ENCODE measurements at places on chromosomes 13 and 19. TPM values are rescaled to one million over a fixed set of nuclear protein-coding genes. Genes with fewer than 3 reads are reported as not detected.

DNA sequence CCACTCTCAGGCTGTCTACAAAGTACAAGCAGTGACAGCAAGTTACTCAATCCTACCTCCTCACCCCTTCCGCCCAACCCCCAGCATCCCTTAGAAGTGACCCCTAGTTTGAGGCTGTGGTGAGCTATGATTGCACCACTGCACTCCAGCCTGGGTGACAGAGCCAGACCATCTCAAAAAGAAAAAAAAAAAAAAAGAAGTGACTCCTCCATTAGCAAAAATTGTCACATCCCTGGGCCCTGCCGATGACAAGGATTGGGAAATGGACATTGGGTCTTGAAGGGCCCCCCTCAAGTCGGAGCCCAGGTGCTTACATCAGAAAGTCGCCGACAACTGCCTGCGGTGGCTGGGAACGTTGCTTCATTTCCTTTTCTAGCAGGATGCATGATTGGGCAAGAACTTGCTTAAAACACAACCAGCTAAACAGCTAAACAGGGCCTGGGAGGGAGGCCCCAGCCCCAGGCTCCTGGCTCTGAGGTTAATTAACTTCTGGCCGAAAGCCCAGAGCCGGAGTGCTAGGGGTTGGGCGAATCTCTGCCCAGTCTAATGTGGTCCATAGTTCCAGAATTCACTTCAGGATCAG is 15.3 kb downstream of the RAB3D start:
- DNase-seq, result no peak

The SIAH3 gene
- polyA plus RNA-seq, result 0.91 TPM

DNA sequence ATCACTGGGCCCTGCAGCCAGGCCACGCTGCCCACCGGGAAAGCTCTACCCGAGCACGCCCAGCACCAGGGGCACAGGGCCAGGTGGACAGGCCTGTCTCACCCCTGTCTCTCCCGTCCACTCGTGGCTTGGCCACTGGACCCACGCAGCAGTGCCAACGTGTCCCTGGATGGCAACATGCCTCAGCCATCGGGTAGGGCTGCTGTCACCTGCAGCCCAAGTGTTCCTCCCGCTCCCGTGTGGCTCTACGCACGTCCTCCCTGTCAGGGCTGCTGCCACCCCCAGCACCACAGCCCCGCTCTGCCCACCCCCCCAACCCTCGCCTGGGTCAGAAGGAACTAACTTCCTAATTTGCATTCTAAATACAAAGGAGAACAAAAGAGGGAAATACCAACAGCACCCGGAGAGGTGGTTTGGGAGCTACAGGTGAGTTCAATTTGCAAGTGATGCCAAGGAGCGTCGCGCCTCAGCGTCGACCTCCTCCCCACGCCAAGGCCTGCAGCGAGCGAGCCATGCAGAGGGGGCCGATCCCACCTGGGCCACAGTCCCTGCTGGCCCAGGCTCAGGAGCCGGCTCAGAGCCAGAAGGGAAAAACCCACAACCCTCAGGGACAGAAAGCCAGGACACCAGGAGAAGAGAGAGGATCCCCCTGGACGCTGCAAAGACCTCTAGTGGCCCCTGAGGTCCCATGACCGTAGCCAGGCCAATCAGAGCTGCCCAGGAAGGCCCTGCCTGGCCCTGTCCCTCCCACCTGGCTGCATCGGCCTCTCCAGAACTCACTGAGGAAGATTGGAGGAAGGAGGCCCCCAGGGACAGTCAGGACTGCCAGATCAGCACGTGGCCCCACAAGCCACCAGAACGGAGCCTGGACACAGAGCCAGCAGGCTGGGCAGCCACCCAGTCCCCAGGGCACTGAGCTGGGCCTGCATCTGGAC is 128.4 kb upstream of the SPACA7 start:
- DNase-seq, result no peak

The SELENOV gene
- 7.6 TPM for polyA plus RNA-seq

The ADM5 gene
- polyA plus RNA-seq, result 0.64 TPM

The NLRP5 gene
- not detected for polyA plus RNA-seq

- DNase-seq, result no peak
Observed at GRCh38 chr19:53982611-53983010, 8.8 kb upstream of the CACNG6 start.

- no peak for DNase-seq
Observed at GRCh38 chr13:83709426-83710132, 172.7 kb downstream of the SLITRK1 start.

- DNase-seq, result no peak
Observed at GRCh38 chr19:55098716-55099556, 18.5 kb downstream of the PPP1R12C start.

GRCh38 chr13:106007156-106007555 is 528.3 kb downstream of the EFNB2 start:
- DNase-seq, result no peak

The SERTM1 gene
- 0.24 TPM for polyA plus RNA-seq

GRCh38 chr19:19105365-19106055 is 32.8 kb downstream of the TMEM161A start:
- DNase-seq, result no peak

DNA sequence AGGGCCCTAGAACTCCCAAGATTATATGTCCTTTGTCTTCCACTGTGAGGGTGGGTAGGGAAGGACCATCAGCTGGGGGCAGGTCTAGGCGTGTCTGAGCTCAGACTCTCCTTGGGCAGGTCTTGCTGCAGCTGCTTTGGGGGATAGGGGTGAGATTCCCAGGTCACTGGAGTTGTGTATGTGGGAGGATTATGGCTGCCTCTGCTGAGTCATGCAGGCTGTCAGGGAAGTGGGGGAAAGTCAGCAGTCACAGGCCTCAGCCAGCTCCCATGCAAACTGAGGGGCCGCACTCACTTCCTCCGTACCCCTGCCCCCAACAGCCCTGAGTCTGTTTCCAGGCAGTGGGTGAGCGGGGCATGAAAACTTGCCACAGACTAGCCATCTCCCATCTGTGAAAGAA is 600.8 kb downstream of the DIAPH3 start:
- DNase-seq, result no peak

The SIGLEC6 gene
- polyA plus RNA-seq, result 0.42 TPM

The RANBP3 gene
- 54.4 TPM for polyA plus RNA-seq

The SCEL gene
- not detected for polyA plus RNA-seq

DNA sequence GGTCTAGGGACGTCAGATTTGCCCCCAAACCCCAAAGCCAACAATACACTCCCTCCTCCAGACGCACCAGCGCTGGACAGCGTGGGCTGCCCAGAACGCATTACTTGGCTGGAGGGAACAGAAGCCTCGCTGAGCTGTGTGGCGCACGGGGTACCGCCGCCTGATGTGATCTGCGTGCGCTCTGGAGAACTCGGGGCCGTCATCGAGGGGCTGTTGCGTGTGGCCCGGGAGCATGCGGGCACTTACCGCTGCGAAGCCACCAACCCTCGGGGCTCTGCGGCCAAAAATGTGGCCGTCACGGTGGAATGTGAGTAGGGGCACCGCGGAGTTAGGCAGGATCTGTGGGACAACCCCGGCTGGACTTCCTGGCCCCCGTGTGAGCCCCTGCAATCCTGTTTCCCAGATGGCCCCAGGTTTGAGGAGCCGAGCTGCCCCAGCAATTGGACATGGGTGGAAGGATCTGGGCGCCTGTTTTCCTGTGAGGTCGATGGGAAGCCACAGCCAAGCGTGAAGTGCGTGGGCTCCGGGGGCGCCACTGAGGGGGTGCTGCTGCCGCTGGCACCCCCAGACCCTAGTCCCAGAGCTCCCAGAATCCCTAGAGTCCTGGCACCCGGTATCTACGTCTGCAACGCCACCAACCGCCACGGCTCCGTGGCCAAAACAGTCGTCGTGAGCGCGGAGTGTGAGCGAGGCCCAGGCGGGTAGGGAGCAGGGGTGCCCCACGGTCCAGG is 4.0 kb downstream of the ICAM5 start:
- no peak for DNase-seq

- no peak for DNase-seq
Observed at GRCh38 chr19:41426116-41426841, 895 bp downstream of the B3GNT8 start.

GRCh38 chr19:35347171-35347929 is at the start of gene FFAR1:
Gene FFAR1, plus strand, starts transcription at chr19:35347902. Its CDS starts 3,650 bp downstream, at chr19:35351552.
- no peak for DNase-seq

DNA sequence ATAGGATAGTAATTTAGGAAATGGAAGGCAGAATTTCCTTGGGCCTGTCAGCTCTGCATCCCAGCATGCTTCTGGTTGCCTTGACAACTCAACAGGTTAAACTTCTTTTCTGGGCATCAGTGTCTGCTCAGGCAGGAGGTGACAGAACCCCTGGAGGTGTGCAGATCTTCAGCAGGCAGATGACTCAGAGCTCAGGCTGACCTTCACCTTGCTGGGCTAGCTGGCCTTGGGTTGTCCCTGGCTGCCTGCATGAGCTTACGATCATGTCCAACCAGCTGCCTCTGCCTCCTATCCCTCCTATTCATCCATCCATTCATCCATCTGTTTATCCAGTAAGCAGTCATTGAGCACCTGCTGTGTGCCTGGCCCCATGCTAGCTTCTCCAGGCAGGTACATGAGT is 81.2 kb upstream of the KCTD15 start:
- no peak for DNase-seq

The SF3A2 gene
- polyA plus RNA-seq, result 54.6 TPM

GRCh38 chr13:35014606-35015213 is 72.6 kb downstream of the NBEA start:
- DNase-seq, result no peak

DNA sequence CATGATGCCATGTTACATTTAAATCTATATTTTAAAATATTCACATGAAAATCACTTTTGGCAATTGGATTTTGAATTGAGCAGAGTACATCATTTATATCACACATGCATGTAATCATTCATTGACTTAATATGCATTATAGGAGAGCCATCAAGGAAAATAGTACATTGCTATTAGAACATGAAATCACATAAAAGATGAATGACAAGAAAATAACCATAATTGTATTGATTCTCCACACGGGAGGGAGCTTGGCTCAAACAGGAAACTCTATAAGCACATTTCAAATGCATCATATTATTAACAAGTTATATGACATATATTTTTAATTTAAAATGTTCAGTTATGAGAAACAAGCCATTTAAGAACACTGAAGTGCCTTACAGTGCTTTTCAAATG is 208.6 kb upstream of the PRR20A start:
- no peak for DNase-seq

GRCh38 chr13:98461486-98462240 is 115.2 kb downstream of the STK24 start:
- DNase-seq, result no peak

DNA sequence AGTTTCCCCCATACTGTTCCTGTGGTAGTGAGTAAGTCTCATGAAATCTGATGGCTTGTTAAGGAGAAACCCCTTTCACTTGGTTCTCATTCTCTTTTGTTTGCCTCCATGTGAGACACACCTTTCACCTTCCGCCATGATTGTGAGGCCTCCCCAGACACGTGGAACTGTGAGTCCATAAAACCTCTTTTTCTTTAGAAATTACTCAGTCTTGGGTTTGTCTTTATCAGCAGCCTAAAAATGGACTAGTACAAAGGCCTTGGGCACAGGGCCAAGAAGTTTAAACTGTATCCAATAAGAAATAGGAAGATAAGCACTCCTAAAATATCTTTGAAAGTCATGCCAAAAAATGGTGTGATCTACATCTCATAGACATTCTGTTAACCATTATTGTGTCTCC is 176.9 kb downstream of the TBC1D4 start:
- no peak for DNase-seq

- no peak for DNase-seq
Observed at GRCh38 chr19:39941615-39942365, 7.4 kb upstream of the FCGBP start.

The CNN1 gene
- 3.0 TPM for polyA plus RNA-seq

The CLEC4G gene
- not detected for polyA plus RNA-seq

GRCh38 chr19:1336079-1336684 is 47.5 kb upstream of the NDUFS7 start:
- no peak for DNase-seq

- no peak for DNase-seq
Observed at GRCh38 chr19:33712268-33712667, 84.4 kb upstream of the KCTD15 start.

- no peak for DNase-seq
Observed at GRCh38 chr13:29621051-29621800, 25.7 kb upstream of the SLC7A1 start.

GRCh38 chr19:12687496-12688196 is at the start of gene GNG14:
Gene GNG14, plus strand, starts transcription at chr19:12687998. Its CDS starts 51 bp downstream, at chr19:12688049.
- no peak for DNase-seq

GRCh38 chr13:44365008-44365407 is 8.6 kb upstream of the SERP2 start:
- no peak for DNase-seq

The ZNF121 gene
- polyA plus RNA-seq, result 18.3 TPM

- DNase-seq, result no peak
Observed at GRCh38 chr13:112102243-112102642, 35.3 kb downstream of the SOX1 start.

GRCh38 chr13:34419755-34420154 is 522.3 kb upstream of the NBEA start:
- DNase-seq, result no peak

The GPR18 gene
- polyA plus RNA-seq, result 0.20 TPM

- DNase-seq, result no peak
Observed at GRCh38 chr19:45439569-45440258, 16.0 kb upstream of the ERCC1 start.

The SLITRK1 gene
- 0.31 TPM for polyA plus RNA-seq

The PNMA8A gene
- 57.2 TPM for polyA plus RNA-seq

DNA sequence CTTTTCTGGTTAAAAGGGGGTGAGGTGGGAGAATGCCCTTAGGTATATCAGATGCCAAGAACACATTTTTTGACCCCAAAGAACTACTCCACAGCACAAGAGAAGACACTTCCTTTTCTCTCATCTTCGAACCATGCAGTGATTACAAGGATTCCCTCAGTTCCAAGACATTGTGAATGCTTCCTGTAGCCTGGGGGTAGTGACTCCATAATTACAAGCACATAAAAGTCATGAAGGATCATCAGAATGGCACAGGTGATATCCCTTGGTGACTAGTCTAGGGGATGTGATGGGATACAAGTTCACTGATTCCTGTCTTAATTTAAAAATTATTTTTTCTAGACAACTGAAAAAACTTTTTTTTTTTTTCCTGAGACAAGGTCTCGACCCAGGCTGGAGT is 78.0 kb downstream of the ZC3H13 start:
- DNase-seq, result no peak

- no peak for DNase-seq
Observed at GRCh38 chr19:6226012-6226411, 53.8 kb downstream of the MLLT1 start.

DNA sequence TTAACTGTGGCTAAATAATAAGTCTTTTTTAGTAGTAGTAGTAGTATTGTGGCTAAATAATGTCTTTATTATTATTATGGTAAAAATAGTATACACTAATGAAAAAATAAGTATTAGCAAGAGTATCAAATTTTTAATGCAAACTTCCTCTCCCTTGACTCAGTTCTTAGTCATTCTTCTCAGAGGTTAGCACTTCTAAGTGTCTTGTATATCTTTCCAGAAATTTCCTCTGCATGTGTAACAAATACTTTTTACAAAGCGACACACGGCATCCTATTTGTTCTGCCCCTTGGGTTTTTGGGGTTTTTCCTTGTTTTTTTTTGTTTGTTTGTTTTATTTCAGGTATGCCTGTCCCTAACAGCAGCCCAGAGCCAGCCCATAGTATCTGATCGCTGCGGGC is 20.9 kb downstream of the SIN3B start:
- no peak for DNase-seq

DNA sequence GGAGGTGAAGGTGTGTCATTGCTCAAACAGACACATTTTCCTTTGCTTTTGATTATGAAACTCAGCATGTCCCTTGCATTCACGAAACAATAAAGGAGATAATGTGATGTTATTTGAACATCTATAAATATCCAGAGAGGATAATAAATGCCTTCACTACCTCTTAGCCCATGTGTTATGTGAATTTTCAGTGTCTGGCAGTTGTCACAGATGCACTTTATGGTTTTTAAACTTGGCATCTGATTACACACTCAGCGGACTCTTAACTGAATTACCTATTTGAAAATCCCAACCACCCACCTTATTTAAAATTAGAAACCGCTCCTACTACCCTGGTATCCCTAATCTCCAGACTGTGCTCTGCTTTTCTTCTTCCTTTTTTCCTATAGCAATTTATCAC is 254.2 kb downstream of the COG6 start:
- DNase-seq, result no peak

Data from right renal cortex interstitium (tissue), 3 donors.